ENCODE measurements at places on chromosomes 2 and 18. TPM values are rescaled to one million over a fixed set of nuclear protein-coding genes. Genes with fewer than 3 reads are reported as not detected.

DNA sequence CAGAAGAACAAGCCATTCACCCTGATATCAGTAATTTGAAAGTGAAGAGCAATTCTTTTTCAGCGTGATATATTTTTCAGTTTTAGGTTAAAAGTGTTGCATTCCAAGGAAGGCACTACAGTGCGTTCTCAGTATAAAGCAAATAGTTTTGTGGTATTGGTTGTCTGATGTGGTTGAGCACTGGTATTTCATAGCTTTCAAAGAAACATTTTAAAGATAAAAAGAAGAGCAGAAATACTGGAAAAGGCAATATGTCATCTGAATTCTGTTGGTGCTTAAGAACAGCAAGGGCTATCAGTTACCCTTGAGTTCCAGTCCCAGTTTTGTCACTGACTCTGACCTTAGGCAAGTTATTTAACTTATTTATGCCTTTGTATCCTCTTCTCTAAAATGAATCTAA lies 191.6 kb downstream of the BABAM2 start:
- H3K36me3 ChIP-seq: peaks cover 1% of the 10 kb centered on the region
- no peaks in the 10 kb centered on the region for H3K27me3 ChIP-seq
- H3K4me3 ChIP-seq: no peak overlapping the region
- no peak for DNase-seq

GRCh38 chr2:43341959-43342757 lies 115.8 kb upstream of the ZFP36L2 start:
- no peak for DNase-seq
- H3K27ac ChIP-seq: no peak overlapping the region
- no peak overlapping the region for H3K4me3 ChIP-seq
- H3K27me3 ChIP-seq: no peaks in the 10 kb centered on the region

GRCh38 chr2:209584472-209584871 lies 160.6 kb downstream of the MAP2 start:
- no peak overlapping the region for H3K27ac ChIP-seq
- no peak overlapping the region for H3K4me3 ChIP-seq
- no peaks in the 10 kb centered on the region for H3K36me3 ChIP-seq
- no peaks in the 10 kb centered on the region for H3K27me3 ChIP-seq

- H3K4me1 ChIP-seq: no peaks in the 10 kb centered on the region
- no peak overlapping the region for H3K4me3 ChIP-seq
- H3K27me3 ChIP-seq: no peaks in the 10 kb centered on the region
- no peaks in the 10 kb centered on the region for H3K36me3 ChIP-seq
- no peak for DNase-seq
Measured at GRCh38 chr2:56590611-56591010, 406.8 kb downstream of the CCDC85A start.

GRCh38 chr2:238325694-238326093 lies 5.4 kb downstream of the TRAF3IP1 start:
- no peaks in the 10 kb centered on the region for H3K27me3 ChIP-seq
- H3K27ac ChIP-seq: no peak overlapping the region
- no peak for DNase-seq
- no peak overlapping the region for H3K4me3 ChIP-seq

Gene B4GALT6
- total RNA-seq: 2.8 TPM

Gene NAB1
- total RNA-seq: 61.3 TPM

Gene PRKAG3
- total RNA-seq: not detected

Gene ALPG
- not detected for total RNA-seq

Gene BMP10
- not detected for total RNA-seq
